Calu3 (cell line): ENCODE measurements at places on chromosomes 1 and 21.

GRCh38 chr1:7490576-7490975 is 280.5 kb upstream of the VAMP3 start:
- DNase-seq: no peak

DNA sequence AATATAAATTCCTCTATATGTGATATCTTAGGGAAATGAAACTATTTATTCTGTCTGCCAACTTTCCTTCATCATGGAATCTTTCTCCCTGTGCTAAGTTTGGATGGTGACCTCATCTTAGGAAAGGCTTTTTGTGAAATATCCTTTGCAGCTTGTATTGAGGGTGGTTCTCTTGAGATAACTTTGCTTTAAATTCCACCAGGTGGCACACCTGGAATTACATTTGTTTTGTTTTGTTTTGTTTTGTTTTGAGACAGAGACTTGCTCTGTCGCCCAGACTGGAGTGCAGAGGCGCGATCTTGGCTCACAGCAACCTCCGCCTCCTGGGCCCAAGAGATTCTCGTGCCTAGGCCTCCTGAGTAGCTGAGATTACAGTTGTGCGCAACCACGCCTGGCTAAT is 7.6 kb upstream of the CD1A start:
- no peak for DNase-seq

DNA sequence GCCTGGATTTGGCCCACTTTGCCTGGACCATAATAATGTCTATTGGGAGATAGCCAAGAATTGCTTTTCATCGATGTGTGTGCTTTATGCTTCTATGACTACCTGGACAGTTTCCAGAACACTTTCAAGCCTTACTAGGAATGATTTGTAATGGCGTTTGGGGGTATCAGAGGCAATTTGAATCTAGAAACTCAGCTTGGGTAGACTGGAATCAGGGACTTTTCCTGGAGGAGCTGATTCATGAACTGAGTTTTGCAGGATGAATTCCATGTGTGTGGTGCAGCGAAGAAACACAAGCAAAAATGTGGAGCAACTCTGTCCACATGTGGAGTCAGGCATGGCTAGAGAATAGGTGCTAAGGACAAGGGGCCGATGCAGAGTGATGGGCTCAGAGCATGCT is 11.9 kb upstream of the TMEM61 start:
- no peak for DNase-seq

- no peak for DNase-seq
These were observed 4.6 kb downstream of the COL18A1 start for GRCh38 chr21:45409466-45410150.

DNA sequence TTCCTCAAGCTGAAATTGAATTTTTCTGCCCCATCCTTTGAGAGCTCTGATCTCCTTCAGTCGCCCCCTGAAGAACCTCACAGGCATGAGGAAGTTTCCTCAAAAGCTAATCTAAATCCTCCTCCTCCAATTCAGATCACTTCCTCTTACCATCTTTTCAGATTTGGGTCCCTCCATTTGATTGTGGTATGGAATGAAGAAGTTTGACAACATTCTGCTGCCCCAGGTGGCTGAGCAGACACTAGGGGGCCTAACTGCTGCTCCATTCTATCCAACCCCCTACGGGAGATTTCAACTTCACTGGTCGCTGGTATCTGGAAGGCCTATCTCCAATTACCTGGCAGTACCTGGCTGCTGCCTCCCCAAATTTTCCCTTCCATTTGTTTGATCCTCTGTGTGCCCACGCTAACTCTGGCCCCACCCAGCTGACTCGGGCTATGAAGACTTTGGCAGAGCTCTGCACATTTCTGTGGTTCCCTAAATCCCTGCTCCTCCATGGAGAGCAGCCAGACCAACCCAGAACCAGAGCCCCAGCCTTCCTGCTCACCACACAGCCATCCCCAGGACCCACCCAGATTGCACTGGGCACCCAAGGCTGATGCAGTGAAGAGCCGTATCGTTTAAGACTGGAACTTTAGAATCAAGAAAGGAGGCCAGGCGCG is 7.8 kb downstream of the IRF6 start:
- no peak for DNase-seq

GRCh38 chr1:8121261-8122159 is 95.4 kb upstream of the ERRFI1 start:
- DNase-seq: peak; percentile 78

DNA sequence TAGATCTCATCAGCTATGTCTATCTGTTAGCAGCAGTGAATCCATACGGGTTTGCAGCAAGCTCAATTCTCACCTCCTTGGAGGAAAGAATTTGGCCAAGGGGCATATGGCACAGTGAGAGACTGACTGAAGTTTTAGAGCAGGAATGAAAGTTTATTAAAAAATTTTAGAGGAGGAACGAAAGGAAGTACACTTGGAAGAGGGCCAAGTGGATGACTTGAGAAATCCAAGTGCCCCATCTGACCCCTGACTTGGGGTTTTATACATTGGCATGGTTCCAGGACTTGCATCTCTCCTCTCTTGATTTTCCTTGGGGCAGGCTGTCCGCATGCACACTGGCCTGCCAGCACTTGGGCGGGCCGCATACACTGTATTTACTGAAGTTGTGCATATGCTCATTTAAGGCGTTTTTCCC is 9.2 kb upstream of the OSBPL9 start:
- no peak for DNase-seq

GRCh38 chr1:34786521-34787325 is 5.7 kb downstream of the GJB3 start:
- peak; percentile 70 for DNase-seq

GRCh38 chr1:236794585-236795034 is 482 bp upstream of the MTR start:
- DNase-seq: no peak

DNA sequence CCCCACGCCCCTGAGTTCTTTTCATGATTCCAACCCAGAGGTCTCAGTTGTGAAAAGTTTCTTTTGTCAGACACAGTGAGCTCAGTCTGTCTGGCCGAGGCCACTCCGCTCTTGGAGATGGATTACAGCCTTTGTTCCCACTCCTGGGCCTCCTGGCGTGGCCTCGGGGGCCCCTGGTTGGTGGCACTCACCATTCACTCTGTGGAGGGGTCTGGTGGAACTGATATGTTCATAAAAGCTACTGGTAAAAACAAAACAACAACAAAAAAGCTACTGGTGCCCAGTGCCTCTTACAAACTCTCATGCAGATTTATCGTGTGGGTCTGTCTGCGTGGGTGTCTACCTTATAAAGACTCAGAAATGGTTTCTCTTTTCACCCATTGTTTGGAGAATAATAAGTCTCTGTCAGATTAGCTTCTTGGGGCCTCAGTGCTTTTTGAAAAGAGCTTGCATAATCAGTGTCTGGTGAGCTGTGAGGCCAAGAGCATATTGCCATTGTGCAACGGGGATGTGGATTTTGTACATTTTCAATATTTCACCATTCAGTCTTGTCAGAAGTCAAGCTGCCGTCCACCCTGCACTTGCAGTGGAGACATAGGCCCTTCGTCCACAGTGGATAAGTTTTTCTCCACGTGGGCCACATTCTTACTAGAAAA is 86.7 kb downstream of the GALNT2 start:
- DNase-seq: no peak

DNA sequence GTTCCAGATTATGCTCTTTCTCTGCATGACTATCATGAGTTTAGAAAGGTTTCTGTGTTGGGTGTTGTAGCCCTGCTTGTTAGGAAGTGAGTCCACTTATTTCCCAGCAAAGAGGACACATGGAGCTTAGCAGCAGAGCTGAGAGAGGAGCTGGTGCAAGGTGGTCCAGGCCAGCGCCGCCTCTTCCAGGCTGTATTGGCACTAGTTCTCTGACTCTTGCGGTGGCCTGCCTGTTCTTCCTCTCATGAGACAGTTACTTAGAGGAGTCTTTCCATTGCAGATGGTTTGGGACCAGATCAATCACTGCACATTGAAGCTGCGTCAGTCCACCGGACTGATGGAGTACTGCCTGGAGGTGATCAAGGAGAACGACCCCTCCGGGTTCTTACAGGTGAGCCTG is 38.0 kb downstream of the TRIM67 start:
- DNase-seq: no peak

DNA sequence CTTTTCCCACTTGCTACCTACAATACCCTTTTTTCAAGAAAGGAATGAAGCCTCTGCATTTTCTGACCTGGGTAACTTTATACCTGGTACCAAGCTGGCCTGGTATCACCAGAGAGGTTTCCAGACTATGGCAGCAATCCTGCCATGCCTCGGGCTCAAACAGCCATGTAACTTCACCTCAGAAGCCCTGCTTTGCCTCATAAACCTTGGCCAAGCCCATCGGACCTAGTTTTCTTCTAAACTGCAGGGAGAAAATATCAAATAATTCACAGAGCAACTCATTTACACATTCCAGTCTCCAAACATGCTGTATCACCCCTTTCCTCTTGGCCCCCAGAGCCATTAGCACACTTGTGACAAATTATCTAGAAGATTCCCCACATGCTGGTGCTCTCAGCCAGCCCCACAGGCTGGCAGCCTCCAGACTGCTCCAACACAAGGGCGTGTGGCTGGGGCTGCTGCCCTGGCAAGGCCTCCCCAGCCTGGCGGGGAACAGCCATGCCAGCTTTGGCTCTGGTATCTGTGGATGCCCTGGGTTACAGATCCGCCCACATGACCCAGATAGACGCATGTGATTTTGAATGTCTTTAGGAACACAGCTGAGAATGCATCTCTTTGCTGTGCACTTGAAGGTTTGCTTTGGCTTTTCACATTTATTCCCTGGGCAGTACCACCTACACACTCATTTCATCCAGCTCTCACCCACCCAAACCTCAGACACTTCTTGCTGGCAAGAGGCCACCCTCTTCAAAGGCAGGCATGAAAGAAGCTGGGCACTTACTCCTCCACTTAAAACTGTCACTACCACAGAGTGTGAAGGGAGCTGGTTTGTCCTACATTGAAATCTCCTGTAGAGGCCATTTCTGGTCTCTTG is 70.0 kb upstream of the BCAR3 start:
- no peak for DNase-seq

- no peak for DNase-seq
These were observed 38.6 kb upstream of the GADD45A start for GRCh38 chr1:67646145-67647035.
